ENCODE measurements at places on chromosomes 5 and 9. TPM values are rescaled to one million over a fixed set of nuclear protein-coding genes. Genes with fewer than 3 reads are reported as not detected.

DNA sequence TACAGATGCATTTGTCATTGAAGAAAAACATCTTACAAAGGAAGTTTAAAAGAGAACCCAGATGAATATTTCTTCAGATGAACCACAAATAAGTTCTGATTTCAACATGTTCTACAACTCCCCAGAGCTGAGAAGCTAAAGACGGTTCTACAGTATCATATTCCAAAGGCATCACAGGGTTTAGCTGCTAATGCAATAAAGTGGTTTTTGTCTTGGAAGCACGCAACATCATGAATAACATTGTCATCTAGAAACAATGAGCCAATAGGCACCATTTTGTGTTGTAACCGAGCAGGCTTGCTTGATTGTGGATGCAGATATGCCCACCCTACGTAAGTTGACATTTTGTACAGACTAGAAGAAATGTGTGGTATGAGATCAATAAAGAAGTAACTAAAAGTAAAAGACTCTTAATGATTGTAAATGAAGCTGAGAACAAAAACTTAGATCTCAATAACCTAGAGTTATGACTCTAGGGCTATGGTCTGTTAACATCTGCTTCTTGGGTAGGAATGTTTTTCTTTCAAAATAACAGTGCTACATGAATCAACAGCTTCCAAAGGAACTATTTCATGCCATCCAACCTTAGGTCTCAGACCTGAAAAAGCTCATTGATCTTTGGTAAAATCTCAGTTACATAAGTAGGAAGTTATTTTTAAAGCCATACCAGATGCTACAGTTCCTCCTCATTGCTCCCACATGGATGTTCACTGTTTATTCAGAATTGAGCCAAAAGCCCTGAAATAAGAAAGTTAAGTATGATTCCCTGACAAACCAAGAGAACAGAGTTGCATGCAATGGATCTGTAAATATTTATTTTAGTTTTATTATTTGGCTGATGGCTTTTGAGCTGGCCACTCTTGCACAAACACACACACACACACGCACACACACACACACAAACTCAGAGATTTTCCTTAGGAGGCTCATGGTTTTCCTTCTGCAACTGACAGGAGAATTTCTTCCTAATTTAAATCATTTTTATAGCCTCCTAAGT, 118.7 kb upstream of the SLCO6A1 start:
- no peaks in the 10 kb centered on the region for H3K27me3 ChIP-seq
- DNase-seq: no peak
- H3K36me3 ChIP-seq: no peaks in the 10 kb centered on the region
- H3K27ac ChIP-seq: no peak overlapping the region
- H3K4me1 ChIP-seq: no peaks in the 10 kb centered on the region

GRCh38 chr5:172952034-172952511, 7.2 kb upstream of the RPL26L1 start:
- no peaks in the 10 kb centered on the region for H3K27me3 ChIP-seq
- no peak for DNase-seq
- no peak overlapping the region for H3K27ac ChIP-seq

DNA sequence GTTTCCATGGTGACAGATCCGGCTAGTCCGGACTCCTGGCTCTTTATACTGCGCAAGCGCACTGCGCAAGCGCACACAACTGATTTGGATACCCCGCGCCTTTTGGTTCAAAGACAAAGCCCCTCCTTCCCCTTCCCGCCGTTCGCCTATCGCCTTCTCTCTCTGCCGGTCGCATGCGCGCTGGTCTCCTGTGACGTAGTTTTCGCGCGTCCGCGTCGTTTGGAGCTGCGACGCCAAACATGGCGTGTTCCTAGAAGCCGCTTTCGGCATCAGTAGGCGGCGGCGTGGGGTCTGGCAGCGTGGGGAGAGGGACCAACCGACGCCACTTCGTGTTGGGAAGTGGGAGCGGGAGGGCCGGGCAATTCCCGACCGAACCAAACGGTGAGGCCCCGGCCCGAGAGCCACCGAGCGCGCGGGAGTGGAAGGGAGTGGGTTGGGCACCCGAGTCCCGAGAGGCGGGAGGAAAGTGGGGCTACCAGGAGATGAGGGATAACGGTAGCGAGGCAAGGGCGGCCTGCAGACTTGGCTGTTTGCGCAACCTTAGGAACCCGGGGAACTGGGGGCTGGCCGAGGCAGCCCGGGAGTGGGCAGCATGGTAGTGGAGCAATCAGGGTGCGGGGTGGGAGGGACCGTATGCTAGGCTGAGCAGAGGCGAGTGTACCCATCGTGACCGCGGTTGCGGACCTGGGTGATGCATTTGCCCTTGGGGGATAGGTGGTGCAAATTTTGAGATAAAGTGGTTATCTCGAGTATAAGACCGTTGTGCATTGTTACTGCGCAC, at the start of gene IPO11:
TSS of gene IPO11 (plus strand) at position 215 of the 781 bp plus-strand sequence. CDS start 24,517 bp downstream, outside the sequence.
- peaks cover 15% of the 10 kb centered on the region for H3K4me1 ChIP-seq
- H3K4me3 ChIP-seq: peak within 1 kb of the TSS; percentile 84
- peak within 1 kb of the TSS; percentile 77 for H3K27ac ChIP-seq
- H3K36me3 ChIP-seq: no peaks in the 10 kb centered on the region
- H3K27me3 ChIP-seq: no peaks in the 10 kb centered on the region

DNA sequence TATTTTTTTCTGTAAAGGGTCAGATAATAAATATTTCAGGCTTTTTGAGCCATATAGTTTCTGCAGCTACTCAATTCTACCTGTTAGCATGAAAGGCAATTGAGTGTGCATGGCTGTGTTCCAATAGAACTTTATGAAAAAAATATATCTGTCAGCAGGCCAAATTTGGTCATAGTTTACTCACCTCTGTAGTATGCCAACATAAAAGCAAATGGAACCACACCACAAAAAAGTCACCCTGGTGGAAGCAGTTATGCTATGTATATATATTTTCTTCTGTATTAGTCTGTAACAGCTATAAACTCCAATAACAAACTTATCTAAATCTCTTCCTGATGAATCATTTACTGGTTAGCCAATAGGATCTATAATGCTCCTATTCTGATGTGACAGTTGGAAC, 3.4 kb downstream of the SLC38A9 start:
- H3K27me3 ChIP-seq: no peaks in the 10 kb centered on the region
- H3K4me3 ChIP-seq: no peak overlapping the region
- no peak for DNase-seq

- no peak overlapping the region for H3K4me3 ChIP-seq
- DNase-seq: no peak
- no peaks in the 10 kb centered on the region for H3K36me3 ChIP-seq
- H3K27me3 ChIP-seq: no peaks in the 10 kb centered on the region
- no peak overlapping the region for H3K27ac ChIP-seq
Observed at GRCh38 chr5:98804066-98804465, 30.6 kb downstream of the RGMB start.

SGCD gene
- 0.14 TPM for polyA plus RNA-seq

MED7 gene
- 15.7 TPM for polyA plus RNA-seq

GRIA1 gene
- polyA plus RNA-seq: not detected

Measured in CD8-positive, alpha-beta memory T cell (primary cell).